ENCODE measurements at places on chromosomes 2 and 18.

DNA sequence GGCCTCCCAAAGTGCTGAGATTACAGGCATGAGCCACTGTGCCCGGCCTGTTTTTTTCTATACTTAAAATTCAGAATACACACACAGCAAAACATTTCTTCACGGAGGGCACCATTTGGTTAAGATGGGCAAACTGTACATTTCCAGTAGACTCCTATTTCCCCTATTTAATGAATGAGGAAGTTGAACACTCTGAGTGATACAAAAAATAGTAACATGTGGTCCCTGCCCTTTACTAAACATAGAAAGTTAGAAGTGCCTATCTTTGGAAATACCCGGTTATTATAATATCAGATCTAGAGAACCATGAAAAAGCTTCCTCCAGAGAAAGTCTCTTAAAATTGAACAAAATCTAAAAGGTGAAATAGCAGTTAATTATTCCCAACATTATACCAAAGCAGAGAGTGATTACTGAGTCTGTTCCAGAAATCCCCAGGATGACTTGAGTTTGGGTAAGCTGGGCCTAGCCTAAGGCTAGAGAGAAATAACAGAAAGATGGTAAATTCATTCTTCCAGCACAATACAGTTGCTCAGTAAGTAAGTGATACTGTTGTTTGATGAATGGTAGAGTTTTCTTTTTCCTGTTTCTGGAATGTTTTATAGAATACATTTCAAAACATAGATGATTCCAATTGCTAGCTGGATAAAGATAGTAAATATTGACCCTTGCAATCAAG, 23.3 kb upstream of the RMC1 start:
- no peak for DNase-seq

DNA sequence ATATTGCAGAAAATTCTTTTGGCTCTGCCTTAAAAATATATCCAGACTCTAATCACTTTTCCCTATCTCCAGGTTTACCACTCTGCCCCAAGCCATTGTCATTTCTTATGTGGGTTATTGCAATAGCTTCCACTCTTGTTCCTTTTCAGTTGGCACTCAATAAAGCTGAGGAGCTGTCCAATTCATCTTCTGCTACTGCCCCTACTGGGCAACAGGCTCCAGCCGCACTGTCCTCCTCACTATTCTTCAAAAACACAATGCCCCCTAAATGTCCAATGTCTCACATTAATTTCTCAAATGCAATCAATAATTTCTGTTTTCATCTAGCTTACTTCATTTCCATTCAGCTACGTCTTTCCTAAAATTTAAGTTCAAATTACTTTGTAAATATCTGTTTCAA, 1262.5 kb upstream of the CDH2 start:
- DNase-seq = no peak

DNA sequence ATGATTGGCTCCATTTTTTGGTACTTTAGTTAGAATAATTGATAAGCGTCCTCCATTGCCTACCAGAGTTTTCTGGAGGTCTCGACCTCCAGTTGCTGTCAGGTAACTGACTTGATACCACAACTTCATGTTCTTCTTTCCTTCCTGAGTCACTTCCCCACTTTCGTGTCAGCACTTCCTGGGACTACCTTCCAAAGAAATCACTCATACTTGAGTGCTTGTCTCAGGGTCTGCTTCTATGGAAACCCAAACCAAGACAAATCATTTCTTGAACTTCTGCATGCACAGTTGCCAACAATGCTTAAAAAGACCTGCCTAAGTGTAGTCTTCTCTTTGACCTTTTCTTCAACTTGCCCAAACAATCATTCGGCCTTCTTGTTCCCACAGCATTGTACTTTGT, 210.3 kb upstream of the ETAA1 start:
- DNase-seq = no peak

- no peak for DNase-seq
These were observed 20.1 kb upstream of the DNER start for GRCh38 chr2:229734410-229734809.

- DNase-seq = no peak
These were observed 1.9 kb downstream of the YES1 start for GRCh38 chr18:809985-810642.

DNA sequence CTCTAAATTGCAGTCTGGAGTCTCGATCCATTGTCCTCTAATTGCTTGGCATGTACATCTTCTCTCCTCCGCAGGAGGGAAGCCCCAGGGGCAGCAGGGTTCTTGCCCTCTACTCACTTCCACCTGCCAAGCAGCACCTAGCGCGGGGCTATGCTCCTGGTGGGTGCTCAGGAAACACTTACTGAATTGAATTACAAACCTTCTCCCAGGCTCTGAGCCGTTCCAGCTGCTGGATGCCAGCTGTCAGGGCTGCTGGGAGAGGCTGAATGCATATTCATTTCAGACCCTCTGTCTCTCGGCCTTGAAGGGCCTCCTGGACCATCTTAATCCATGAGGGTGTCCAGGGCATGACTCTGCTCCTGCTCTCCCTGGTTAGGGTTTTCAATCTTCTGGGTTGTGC, 94.0 kb downstream of the CELF4 start:
- no peak for DNase-seq

GRCh38 chr2:71502941-71503738, 49.8 kb downstream of the DYSF start:
- no peak for DNase-seq

DNA sequence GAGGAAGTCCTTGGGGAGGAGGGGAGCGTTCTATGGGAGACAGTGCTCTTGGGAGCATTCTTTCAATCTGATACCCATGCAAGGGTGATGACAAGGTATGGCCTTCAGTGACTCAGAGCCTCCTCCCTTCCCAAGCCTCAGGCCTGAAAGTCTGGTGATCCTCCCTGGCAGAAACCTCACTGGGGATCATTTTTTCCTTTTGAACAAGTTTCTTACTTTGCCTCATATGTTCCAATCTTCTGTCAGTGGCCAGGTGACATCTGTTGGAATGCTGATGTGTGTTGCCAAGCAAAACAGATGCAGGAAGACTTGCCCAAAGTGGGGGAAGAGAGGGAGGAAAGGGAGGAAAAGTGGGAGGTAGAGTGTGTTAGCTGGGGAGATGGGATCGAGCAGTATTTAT, 224.8 kb downstream of the NEDD4L start:
- DNase-seq = no peak

DNA sequence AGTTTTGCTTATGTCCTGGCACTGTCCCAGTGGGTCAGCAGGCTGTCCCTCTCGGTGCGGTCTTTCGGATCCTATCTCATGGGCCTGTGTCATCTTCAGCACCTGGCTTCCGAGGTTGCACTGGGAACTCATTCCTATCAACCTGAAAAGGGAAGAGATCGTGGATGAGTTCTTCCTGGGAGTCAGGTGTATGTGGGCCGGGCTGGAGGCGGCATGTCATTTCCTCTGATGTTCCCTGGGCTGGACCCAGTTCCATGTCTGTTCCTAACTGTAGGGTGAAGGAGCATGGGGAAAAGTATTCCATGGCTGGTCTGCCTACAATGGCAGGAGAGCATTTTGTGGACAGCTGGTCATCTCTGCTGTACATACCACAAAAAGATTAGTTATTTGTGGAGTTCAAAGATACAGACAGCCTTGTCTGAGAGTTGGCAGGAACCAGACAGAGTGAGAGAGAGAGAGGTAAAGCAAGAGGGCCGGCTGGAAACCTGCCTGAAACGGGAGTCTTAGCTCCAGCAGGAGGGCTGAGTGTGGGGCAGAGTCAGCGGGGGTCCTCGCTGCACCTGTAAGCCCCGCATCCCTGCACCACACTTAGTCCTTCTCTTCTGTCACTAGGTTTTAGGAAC, 25.2 kb downstream of the FAM228A start:
- DNase-seq = no peak

- DNase-seq = no peak
These were observed 64.2 kb downstream of the TGOLN2 start for GRCh38 chr2:85263591-85263990.

- no peak for DNase-seq
These were observed 74.2 kb downstream of the SMCHD1 start for GRCh38 chr18:2729757-2730156.

DNA sequence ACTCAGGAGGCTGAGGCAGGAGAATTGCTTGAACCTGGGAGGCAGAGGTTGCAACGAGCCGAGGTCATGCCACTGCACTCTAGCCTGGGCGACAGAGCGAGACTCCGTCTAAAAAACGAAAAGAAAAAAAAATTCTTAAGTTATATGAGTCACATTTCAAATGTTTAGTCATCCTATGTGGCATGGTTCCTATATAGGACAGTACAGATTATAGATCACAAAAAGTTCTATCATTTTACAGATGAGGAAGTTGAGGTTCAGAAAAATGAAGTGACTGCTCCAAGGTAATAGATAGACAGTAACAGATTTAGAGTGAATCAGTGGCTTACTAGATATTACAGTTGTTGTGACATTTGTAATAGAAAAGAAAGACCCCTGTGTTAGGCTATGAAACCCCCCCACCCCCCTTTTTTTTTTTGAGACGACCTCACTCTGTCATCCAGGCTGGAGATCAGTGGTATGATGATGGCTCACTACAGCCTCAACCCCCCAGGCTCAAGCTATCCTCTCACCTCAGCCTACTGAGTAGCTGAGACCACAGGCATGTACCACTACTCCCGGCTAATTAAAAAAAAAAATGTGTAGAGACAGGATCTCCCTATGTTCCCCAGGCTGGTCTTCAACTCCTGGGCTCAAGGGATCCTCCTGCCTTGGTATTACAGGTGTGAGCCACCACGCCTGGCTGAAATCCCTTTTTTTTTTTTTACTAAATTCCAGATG, 22.7 kb downstream of the PTPN4 start:
- DNase-seq = no peak

All from kidney capillary endothelial cell (primary cell).